ENCODE measurements at places on chromosomes 5 and 9.

DNA sequence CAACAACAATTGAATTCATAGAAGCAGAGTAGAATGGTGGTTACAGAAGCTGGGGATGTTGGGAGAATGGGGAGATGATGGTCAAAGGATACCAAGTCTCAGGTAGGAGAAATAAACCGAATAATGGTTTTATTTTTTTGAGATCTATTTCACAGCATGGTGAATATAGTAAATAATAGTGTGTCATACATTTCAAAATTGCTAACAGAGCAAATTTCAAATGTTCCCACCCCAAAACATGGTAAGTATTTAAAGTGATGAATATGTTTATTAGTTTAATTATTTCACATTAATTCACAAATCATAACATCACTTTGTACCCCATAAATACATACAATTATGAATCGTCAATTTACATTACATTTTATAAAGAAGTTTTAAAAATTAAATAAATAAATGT is 72.7 kb upstream of the ATG10 start:
- DNase-seq: no peak

DNA sequence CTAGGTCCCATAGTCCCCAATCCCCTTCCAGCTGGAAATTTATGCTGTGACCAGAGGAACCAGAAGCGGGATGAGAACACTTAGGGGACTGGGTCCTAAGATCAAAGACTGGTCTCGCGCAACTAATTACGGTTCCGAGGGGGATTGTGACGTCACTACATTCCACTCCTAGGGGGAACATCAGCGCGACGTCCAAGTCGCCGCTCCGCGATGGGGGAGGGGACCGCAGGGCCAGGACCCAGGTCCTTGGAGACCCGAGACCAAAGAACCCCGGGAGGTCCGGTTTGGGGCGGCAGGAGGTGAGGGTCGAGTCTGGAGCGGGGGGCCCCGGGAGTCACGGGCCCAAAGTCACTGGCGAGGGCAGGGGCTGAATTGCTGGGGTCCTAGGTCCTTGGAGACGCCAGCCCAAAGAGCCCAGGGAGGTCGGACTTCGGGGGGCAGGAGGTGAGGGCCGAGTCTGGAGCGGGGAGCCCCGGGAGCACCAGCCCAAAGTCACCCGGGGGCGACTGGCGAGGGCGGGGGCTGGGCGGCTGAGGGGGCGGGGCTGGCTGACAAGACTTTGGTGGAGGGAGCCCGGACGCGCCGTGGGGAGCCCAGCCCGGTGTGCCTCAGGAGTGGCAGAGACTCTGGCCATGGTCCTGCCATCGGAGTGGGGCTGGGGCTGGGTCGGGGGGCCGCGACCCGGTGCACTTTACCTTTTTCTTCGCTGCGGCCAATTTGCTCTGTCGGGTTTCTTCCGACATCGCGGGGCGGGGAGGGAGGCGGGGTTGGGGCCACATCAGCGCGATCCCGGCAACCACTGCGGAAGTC is at the start of gene GOLGA2:
GOLGA2 (minus strand) TSS at position 810 of the 810 bp plus-strand sequence; CDS start at position 779, 31 bp downstream.
- DNase-seq: no peak

DNA sequence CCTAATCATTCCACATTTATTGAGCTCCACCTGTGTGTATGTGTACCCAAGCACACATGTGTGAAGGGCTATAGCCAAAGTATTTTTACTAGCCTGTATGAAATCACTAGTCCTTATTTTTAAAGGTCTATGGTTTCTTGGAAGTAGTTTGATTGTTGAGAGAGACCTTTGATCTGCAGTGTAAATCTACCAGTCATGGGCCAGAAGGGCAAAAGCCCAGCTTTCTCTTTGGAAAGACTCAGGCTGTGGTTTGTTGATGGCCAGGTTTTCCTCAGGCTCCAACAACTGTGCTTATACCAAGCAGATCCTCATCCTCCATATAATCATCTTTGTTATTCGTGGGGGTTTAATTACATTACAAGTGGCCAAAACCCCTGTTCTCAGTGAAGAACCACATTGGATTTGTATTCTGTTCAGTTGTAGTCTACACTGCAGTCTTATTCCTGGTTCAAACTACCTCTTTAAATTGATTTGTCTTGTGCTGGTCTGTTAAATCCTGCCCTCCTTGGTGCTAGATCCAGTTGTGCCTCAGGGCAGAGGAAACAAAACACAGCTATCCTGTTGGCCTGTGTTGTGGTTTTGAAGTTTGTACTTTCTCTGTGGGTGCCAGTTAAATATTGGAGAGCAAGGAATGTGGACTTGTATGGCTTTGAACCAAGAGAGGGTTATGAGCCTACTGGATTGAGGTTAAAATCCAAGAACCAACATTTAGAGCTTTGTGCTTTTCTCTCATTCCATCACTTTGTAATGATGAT is 13.3 kb downstream of the CDC26 start:
- no peak for DNase-seq

GRCh38 chr5:94992325-94992724 is 292.6 kb downstream of the MCTP1 start:
- no peak for DNase-seq

DNA sequence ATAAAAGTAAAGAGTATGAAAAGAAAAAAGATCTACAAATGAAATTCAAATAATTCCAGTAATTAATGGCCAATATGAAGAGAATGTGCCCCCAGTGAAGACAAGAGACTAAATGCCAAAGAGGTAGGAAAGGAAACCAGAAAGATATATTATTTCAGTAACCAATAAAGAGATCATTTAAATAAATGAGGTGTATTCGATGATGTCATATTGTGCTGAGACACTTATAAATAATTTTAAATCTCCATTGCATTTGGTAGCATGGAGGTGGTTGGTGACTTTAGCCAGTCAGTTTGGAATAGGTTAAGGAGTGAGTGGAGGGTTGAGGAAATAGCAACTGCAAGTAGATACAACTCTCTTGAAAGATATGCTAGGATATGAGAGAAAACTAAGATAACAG is 417.7 kb upstream of the PTGER4 start:
- no peak for DNase-seq

- no peak for DNase-seq
These were observed 167.7 kb downstream of the CCDC192 start for GRCh38 chr5:127870914-127871313.

DNA sequence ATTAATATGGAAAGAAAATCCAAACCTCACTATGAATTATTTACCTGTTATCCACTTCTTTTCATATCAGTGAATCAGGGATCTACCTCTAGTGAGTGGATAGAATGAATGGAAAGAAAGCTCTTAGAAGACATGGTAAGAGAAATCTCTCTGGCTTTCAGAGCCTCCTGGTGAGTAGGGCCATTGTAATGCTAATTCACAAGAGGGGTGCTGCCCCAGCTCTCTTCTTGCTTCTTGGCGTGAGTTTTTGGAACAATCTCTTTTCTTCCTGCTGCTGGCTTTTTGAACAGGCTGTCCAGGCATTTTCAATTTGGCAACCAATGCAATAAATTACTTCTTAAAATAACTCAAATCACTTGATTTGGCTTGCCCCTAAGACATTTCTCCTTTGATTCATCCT is 49.9 kb upstream of the KCNN2 start:
- DNase-seq: no peak

- DNase-seq: no peak
These were observed 95.1 kb downstream of the ANXA2R start for GRCh38 chr5:42944989-42945388.

DNA sequence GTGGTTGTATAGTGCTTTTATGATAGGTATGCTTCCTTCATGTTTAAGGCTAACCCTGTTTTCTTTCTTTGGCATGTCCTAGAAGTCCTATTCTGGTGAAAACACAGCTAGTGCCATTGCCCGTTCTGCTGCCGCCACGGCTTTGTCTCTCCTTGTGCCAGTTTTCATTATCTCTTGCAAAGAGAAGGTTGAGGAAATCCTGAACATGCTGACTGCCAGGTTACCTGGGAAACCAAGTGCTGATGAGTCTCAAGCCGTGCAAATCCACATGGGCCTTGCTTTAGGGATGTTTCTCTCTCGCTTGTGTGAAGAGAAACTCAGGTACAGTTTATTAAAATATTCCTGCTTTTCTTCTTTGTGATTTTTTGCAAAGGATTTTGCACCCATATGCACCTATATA is 102.2 kb downstream of the HACD4 start:
- no peak for DNase-seq

DNA sequence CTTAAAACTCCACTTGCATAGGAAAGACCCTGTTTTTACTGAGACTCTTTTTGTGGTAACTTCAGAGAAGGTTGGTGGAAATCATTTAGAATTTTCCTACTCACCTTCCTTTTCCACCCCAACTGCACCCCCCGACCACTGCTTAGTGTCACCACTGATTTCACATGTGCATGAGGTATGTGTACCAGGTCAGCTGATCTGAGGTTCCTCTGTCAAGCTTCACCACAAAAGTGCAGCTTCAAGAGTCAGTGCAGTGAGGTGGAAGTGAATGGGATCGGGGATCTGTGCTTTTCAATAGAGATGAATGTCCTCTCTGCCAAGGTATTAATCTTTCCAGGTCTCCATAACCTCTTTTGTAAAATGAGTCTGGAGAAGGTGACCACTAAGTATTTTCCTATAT is 260.5 kb upstream of the WWC1 start:
- no peak for DNase-seq

DNA sequence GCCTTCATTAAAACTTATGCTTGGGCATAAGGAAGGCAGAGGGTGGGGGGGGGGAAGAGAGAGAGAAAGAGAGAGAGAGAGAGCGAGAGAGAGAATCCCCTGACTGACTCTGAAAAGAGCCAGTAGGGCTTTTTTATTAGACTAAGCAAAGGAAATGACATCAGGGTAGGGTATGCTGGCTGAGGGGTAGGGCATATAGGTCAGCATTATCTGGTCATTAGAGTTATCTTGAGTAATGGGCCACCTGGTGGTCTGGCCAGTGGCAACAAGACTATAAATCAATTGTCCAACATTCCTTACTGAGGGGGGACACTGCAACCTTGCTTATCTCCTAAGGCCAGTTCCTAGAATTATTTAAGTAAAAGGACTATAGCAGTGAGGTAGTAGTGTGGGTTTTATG is 67.2 kb downstream of the TSSK1B start:
- no peak for DNase-seq

GRCh38 chr9:131727184-131727759 is 12.6 kb downstream of the RAPGEF1 start:
- no peak for DNase-seq

DNA sequence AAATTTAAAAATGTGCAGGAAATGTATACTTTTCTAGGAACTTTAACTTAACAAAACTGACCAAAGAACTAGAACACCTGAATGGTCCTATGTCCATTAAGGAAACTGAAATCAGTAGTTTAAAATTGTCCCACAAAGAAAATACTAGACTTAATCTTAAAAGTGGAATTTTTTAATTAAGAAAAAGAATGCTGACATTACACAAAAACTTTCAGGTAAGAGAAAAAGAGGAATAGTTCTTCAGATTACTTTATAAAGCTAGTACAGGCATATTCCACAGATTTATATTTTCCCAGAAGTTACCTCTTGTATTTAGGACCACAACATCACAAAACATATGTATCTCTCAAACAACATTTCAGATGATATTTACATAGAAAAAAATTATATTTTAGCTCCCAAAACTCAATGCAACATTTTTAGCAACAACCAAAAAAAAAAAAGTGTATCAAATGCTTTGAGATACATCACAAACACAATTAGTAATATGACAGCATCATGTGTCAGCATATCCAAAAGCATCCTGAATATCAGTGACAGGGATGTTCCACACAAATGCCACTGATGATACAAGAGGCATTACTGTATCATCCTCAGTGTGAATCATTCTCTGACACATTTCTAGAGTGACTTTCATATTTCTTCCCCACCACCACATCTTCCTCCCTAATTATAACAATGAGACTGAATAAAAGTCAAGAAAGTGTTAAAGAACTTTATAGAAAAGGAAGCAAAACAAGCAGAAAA is 264.0 kb downstream of the EPB41L4A start:
- DNase-seq: no peak

GRCh38 chr9:98962861-98963260 is 19.2 kb downstream of the COL15A1 start:
- DNase-seq: no peak

GRCh38 chr5:134136771-134137170 is 22.3 kb downstream of the TCF7 start:
- no peak for DNase-seq

GRCh38 chr5:72301557-72301956 is 18.5 kb downstream of the MRPS27 start:
- DNase-seq: no peak

DNA sequence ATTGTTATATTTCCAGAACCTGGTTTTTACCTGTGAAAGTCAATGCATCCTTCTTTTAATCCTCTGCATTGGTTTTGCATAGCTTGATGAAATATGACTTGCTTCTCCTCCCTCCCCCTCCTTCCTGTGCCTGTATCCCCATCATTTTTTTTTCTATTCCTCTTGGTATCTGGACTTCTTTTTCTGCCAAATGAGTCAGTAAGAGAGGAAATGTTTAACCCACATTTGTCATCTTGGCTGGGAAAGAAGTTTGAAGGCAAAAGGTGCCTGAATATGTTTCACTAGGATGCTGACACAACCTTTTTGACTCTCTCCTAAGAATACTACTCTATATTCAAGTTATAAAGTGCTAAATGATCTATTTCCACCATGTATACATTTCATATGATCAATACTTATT is 35.5 kb upstream of the CDKN2B start:
- no peak for DNase-seq

Data from T follicular helper cell (primary cell).